AG20443 (cell line): ENCODE measurements at places on chromosomes 13 and 19.

DNA sequence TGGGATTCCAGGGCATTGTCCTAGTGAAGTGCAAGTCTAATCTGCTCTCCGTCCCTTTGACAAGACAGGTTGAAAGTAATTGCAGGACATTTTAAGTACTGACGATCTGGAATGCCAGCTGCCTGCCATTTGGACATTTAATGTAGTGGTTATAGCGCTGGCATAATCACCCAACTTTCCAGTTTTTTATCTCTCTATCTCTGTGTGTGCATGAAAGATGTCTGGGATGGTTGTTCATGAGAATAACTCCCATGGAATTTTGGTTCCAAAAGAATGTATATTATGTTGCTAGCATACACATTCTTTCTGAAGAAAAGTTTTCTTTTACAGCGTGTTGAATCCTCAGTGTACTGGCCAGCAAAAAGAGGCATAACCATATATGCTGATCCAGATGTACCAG lies 53.6 kb downstream of the TDRD12 start:
- no peak for DNase-seq

- peak; percentile 91 for DNase-seq
Observed at GRCh38 chr19:45952686-45953505, 20.8 kb downstream of the NOVA2 start.

DNA sequence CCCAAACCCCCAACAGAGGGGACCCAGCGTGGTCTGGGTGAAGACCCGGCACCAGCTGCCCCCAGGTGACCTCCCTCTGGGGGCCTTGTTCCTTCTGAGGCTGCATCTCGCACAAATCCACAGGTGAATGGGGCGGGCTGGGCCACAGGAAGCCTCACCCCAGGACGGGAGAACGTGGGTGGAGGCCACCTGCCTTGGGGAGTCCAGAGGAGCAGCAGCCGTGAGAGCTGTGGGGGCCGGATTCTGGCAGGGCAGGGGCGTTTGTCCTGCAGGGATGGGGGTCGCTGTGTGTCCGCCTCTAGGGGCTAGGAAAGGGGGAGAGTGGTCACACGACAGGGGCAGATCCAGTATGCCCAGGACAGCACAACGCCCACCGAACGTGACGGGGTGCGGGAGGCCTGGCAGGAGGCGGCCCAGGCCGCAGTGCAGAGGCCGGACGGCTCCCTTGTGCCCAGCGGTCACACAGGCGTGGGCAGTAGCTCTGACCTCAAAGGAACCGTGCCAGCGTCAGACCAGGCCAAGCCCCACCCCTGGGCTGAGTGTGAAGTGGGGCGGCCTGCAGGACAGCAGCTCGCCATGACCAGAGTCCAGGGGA lies 6.7 kb downstream of the POLR2E start:
- DNase-seq: no peak

DNA sequence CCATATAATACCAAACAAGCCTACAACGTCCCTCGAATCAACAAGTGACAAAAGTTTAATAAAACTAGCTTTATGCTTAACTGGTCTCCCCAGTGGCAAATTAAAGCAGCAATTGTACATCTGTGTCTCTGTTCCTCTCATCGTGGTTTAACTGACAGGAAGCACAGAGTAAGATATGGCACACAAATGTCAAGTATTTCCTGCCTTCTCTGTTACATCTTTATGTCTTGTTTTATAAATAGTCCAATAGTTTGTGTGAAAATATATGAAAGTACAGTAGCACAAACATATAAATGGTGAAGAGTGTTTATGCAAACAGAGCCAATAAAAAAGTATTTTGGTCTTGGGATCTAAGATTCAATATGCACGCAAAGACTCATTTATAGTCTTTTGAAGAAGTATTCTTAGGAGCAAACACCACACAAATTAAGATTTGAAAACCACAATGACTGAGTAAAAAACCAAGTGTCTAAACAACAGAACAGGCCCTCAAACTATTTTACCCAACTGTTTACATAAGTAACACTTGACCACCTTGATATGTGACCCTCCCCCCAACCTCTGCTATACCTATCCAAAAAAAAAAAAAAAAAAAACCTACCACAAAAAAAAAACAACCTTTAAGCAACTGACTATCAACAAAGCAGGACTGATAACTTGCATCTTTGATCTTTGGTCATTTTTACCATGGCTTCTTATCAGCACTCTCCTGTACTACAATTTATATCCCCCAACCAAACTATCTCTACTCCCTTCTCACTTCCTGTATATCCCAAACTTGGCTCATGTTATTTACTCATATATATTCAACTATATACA lies 14.0 kb downstream of the ELF1 start:
- no peak for DNase-seq

DNA sequence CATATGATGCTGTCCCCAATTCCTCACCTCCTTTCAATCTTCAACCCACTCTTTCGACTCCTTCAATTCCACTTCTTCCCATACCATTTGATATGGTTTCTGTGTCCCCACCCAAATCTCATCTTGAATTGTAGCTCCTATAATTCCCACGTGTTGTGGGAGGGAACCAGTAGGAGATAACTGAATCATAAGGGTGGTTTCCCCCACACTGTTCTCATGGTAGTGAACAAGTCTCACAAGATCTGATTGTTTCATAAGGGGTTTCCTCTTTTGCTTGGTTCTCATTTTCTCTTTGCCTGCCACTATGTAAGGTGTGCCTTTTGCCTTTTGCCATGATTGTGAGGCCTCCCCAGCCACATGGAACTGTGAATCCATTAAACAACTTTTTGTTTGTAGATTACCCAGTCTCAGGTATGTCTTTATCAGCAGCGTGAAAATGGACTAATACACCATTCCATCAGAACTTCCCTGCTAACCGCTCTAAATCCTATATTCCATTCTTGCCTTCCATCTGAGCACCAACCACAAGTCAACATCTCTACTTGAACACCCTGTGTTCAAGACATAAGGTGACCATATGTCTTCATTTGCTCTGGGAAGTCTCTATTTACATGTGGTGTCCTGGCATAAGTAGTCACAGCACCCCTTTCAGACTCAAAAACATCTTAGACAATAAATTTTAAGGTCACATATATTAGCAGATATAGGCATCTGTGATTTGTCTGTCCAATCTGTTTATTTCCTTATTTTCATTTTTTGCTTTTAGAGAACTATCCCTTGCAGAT lies 122.9 kb downstream of the TSHZ3 start:
- no peak for DNase-seq

GRCh38 chr19:17794731-17795494 lies at the start of gene B3GNT3:
Gene B3GNT3, plus strand, starts transcription at chr19:17795138. Its CDS starts 12,670 bp downstream, at chr19:17807808.
- DNase-seq: no peak

- no peak for DNase-seq
Observed at GRCh38 chr13:63517371-63517770, 2101.7 kb upstream of the PCDH20 start.

GRCh38 chr13:52010890-52011631 lies at the start of gene ATP7B:
Gene ATP7B, minus strand, starts transcription at chr13:52011450. Its CDS starts 113 bp downstream, at chr13:52011337.
- peak; percentile 39 for DNase-seq

DNA sequence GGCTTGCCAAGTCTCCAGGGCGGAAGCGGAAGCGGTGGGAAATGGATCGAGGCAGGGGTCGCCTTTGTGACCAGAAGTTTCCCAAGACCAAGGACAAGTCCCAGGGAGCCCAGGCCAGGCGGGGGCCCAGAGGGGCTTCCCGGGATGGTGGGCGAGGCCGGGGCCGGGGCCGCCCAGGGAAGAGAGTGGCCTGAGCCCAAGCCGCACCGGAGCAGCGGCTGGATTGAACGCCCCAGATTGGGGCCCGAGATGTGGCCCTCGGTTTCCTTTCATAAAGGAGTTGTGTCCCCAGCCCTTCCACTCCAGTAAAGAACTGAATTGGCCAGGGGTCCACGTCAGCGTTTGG lies 548 bp upstream of the P2RY11 start:
- DNase-seq: no peak

GRCh38 chr19:31641591-31641990 lies 292.4 kb upstream of the TSHZ3 start:
- DNase-seq: no peak

DNA sequence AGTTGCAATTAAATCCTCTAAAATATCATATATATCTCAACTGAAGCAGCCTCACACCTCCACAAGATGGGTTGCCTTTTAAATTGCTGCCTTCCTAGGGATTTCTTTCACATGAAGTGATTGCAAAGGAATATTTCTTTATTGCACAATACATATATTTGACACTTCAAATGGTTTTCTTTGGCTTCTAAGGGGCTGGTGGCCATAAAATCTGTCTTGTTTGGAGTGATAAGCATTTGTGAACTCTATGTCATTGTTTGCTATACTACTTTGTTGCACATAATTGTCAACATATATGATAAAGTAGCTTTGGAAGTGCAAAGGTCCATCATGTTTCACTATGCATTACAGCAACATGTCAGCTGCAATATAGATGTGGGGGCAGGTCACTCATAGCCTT lies 2380.9 kb downstream of the PCDH9 start:
- DNase-seq: no peak

DNA sequence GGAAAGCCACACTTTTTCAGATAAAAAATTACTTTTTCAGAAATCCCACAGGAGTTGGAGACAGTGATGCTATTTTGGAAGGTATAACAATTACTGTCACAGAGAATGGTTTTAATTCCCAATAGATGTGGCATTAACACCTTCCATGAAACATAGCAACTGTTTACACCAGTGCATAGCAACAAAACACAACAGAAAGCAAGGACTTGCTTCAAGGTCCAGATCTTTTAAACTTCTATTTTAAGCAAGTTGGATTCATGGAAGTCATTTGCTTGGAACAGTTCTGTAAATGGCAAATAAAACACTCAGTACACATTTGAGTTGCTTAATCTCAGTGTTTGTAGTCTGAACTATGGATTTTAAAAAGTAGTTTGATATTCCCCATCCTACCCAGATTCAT lies 385.9 kb upstream of the SPRY2 start:
- no peak for DNase-seq

- no peak for DNase-seq
Observed at GRCh38 chr19:4519521-4520277, 1.4 kb upstream of the PLIN4 start.

- DNase-seq: no peak
Observed at GRCh38 chr19:33436360-33437345, 63.1 kb downstream of the CEBPG start.

GRCh38 chr19:11203194-11204075 lies 6.1 kb upstream of the KANK2 start:
- peak; percentile 91 for DNase-seq

DNA sequence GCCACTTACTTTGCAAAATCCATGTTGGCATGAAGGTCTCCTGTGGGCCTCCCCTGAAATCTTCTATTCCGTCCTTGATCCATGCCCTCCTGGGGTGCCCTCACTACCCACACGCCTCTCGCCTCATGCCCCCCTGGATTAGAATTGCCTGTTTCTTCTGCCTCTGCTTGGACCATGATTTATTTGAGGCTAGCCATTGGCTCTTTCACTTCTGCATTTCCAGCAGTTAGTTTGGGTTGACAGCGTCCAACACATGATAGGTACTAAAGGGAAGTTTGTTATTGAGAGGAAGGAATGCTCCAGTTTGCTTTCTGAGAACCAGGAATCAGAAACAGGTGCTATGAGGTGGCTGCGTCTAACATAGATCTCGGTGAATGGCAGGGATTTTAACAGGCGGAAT lies 30.5 kb upstream of the TPTE2 start:
- no peak for DNase-seq

DNA sequence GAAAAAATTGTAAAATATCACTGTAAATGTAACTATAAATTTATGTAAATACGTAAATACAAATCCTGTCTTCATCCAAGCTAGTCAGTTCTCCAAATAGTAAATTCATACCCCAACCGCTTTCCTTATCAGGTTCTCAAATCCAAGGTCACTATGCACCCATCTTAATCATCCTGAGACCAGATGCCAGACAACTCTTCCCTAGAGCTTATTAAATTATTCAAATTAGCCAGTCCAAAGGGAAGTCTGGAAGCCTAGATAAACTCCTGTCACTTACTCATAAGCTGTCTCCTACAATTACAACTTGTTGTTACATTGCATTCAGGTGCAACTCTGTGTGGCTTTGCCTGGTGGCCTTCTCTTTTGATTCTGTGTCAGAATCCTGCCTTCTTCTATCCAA lies 836.1 kb upstream of the PCDH20 start:
- DNase-seq: no peak

DNA sequence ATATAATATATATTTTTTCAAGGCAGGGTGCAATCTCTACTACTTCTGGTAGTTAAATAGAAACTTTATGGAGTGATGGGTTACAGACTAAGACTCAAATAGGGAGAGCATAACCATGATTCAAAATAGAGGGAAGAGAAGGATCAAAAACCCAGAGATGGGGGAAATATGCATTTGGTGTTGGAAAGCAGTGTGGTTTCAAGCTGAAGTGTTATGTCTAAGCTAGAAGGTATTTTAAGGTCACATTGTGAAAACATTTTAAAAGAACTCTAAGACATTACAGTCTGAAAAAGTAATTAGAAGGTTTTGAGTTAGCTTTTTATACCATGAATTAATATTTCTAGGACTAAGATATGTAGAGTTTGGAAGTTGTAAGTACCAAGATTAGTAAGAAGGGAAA lies 2741.4 kb downstream of the PCDH9 start:
- DNase-seq: no peak

DNA sequence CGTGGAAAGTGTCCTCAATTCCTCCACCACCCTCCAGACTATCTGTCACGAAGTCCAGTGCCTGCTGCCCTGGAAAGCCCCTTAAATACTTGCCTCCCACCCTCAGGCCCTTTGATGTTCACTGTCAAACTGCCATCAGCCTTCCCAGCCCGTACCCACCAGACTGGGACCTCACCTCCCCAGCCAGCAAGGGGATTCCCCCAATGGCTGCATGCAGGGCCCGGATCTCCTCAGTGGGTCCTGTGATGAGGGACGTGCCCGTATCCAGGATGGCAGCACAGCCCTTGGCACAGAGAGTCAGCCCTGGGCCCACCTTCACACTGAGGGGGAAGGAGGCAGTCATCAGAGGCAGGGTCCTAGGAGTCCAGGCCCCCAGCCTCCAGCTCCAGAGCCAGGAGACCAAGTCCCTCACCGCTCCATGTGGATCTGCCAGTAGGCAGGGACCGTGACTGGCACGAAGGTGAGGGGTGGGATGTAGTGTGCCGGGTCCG lies 6.1 kb downstream of the NAPSA start:
- DNase-seq: no peak

DNA sequence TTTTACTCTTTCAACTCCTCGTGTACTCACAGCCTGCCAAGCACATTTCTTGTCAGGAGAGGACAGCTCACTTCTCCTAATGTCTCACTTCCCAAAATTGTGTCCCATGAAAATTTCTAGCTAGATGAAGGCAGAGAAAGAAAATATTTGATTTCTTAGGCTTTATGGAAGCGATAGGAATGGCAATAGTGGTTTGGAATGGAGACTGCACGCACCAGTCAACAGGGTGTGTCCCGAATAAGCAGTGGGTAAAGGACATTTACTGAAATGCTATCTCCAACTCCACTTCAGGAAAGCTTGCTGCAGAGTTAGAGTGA lies 321 bp upstream of the ZNF222 start:
- DNase-seq: no peak
